Anterior cingulate cortex (tissue), 58 donors: ENCODE measurements at places on chromosomes 13 and 19.

- DNase-seq: no peak
These were observed 184.8 kb downstream of the PCDH9 start for GRCh38 chr13:67045357-67045756.

DNA sequence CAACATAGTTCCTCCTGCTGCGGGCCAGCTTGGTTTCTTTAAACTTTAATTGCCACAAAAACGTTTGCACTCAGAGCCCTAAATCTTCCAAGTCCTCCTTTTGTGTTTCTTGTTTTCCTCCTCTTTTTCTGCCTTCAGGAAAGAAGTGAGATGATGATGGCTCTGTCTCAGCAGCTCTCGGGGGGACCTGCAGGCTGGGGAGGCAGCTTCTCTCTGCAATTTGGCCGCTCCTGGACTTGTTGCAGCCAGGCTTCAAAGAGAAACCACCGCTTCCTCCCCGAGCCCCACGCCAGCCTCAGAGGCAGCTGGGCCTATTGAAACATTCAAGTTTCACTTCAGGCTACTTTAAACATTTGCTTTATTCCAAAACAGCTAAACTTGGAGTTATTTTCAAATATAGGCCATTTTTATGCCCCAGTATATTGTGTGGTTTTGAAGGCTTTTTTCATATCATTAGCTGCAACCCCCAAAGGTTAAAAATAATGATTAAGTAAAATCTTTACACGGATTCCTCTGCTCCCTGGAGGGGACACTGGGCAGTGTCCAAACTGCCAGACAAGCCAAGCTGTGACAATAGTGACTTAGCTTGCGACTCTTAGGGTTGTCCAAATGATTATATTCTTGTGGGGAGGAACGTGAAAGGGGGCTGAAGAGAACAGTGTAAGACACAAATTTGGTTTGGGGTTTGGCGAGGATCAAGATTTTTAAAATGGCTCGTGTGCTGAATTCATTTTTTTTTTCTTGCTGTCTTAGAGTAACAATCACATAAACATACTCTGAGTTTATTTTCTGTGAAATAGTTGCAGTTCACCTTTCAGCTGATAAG, 330.8 kb downstream of the DLEU7 start:
- peak; percentile 42 for DNase-seq

- no peak for DNase-seq
These were observed 16.0 kb downstream of the SMG9 start for GRCh38 chr19:43738780-43739211.

DNA sequence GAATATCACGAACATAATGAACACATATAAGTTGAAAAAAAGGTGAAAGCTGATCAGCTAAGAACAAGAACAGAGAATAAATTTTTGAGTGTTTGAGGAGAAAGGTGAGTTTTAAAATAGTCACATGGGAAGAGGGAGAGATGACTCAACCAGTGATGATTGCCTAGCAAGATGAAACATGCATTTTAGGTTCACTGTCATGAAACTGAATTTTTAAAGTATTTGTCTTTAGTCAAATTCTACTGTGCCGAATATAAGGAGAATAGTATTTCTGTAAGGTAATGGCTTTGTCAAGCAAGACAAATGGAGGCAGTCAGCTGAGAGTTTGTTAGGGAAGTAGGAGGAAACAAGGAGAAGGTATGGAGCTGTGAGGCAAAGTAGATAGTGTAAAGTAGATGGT, 2557.4 kb downstream of the PCDH9 start:
- DNase-seq: no peak

GRCh38 chr13:93309886-93310523, 83.4 kb downstream of the GPC6 start:
- no peak for DNase-seq

DNA sequence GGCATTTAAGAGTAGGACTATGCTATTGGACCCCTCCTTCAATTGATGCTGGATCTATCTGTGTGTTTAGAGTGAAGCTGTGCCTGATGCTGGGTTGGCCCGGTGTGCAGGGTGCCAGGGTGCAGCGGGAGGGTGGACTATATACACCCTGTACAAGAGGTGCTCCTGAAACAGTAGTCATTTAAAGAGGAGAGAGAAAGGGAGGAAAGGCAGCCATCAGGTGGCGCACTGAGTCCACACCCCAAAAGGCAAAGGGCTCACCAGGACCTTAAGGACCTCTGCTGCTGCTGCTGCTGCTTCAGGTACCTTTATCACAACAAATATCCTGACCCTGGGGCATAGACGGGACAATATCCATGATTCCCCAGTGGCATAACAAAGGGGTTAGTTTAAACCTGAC, 39.4 kb downstream of the ZNF136 start:
- no peak for DNase-seq

DNA sequence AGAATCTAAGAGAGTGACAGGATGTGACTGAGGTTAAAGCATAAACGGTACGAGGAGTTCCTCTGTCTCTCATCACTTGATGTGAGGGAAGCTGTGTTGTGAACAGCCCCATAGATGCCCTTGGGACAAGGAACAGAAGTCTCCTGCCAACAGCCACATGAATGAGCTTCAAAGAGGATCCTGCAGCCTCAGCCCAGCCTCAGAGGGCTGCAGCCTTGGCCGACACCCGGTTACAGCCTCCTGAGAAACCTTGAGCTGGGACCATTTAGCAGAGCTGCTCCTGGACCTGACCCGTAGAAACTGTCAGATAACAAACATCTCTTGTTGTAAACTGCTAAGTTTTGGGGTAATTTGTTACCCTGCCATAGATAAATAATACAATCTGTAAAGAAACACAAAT, 54.2 kb downstream of the CCNE1 start:
- DNase-seq: no peak

DNA sequence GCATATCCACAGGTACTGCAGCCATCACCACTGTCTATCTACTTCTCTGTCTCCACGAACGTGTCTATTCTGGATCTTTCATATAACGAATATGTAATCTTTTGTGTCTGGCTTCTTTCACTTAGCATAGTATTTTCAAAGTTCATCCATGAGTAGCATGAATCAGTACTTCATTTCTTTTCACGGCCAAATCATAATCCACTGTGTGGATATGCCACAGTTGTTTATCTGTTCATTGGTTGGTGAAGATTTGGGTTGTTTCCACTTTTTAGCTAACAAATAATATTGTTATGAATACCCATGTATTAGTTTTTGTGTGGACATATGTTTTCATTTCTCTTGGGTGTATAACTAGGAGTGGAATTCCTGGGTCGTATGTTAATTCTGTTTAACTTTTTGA, 14.4 kb downstream of the RGCC start:
- DNase-seq: no peak

DNA sequence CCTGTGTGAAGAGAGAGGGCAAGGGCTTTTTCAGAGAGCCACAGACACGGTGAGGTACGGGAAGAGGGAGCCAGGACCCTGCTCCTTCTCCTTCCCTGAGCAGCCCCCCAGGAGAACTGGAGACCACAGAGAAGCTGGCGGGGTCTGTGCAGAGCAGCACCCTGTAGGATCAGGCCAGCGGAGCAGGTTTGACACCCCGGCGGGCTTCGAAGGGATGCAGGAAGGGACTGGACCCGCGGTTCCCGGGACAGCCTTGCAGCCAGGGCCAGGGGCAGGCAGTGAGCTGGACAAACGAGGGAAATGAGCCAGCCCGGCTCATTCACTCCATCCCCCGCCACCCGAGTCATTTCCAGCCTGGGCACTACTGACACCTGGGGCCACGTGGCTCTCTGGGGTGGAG, 22.2 kb downstream of the CPAMD8 start:
- DNase-seq: no peak

GRCh38 chr19:30449078-30449590, 77.0 kb downstream of the ZNF536 start:
- DNase-seq: no peak

GRCh38 chr19:4082172-4082571, 15.5 kb upstream of the ZBTB7A start:
- DNase-seq: no peak

DNA sequence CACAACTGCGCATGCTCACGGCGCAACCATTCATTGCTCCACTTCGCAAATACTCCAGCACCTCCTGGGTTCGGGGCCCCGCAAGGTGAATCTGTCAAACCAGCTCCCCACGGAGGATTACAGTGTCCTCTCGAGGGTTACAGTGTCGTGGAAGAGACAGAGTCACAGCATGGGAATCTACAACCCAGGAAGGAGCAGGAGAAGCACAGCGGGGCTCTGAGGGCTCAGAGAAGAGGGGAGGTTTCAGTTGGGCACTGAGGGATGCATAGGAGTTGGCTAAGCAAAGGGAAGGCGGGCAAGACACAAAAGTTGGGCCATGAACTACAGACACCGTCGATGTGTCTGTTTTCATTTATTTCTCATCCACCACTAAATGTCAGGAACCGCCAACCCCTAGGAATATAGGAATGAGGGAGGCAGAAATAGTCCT, 1.0 kb upstream of the GTF2F1 start:
- no peak for DNase-seq

DNA sequence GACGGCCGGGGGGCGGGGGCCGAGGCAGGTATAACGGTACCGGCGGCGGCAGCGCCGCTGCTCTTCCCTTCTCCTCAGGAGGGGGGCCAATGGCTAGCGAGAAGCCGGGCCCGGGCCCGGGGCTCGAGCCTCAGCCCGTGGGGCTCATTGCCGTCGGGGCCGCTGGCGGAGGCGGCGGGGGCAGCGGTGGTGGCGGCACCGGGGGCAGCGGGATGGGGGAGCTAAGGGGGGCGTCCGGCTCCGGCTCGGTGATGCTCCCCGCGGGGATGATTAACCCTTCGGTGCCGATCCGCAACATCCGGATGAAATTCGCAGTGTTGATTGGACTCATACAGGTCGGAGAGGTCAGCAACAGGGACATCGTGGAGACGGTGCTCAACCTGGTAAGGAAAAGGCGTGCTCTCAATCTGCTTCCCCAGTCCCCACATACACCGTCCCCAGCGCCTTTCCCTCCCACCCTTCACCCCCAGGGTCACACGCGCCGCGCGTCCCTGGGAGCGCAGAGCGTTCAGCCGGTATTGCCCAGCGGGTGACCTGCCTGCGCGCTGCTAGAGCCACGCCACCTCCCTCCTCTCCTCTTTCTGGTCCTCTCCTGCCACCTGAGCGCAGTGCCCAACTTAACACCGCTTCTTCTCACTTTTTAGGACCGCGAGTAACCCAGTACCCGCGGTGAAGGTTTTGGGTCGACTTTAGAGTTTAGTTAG, 814 bp downstream of the NBEA start:
- no peak for DNase-seq

DNA sequence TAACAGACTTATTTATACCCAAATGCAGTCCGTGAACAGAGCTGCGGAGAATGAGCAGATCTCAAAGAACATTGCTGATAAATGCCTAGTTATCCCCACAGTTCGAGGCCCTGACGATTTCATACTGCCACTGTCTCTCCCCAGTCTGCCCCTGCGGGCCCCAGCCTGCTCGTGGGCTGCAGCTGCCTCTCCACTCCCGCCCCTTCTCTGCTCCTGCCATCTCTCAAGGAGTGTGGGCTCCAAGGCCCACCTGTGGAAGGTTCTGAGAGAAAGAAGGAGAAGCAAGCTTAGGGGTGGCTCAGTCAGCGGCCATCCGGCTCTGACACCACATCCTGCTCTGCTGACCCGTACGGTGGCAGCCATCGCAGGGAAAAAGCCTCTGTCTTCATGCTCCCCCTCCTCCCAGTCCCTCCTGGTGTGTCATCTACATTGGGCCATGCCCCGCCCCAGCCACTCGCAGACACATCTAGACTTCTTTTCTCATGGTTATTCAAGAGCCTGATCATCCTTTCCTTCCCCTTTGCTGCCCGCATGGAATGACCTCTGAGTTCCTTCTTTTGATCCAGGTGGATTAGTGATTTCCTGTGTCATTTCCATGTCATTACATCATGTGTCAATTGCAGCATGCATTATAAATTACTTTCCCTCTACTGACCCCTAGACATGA, 52.0 kb downstream of the EPS15L1 start:
- no peak for DNase-seq

DNA sequence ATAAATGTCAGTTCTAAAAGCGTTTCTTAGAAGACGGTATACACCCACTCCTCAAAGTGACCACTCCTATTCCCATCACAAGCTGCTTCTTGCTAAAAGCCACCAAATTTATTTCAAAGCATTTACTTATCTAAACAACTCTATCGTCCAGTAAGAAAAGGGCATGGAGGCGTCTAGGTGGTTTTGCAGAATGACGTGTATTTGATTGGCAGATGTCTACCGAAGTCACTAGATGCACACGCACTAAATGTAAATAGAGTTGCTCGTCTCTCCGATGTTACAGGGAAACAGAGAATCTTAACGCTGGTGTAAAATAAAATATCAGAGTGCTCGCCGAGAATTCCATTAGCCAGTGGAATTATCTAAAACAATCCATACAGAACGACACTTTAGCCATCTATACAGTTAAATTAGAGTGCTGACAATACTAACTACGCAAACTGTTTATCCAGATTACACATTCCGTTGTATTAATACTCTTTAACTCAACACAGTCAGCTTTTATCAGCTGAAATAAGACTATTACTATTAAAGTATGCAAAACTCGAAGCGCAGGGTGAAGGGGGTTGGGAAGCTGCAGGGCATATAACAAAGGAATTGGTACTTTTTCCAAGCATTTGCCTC, 1.9 kb downstream of the KLF12 start:
- DNase-seq: no peak

GRCh38 chr19:12052091-12052496, 667 bp downstream of the ZNF878 start:
- DNase-seq: no peak

GRCh38 chr19:55353803-55354697, 469 bp downstream of the COX6B2 start:
- DNase-seq: no peak

GRCh38 chr19:33662391-33663092, 40.8 kb downstream of the CHST8 start:
- no peak for DNase-seq

GRCh38 chr13:114055766-114056165, 76.7 kb downstream of the RASA3 start:
- DNase-seq: no peak

GRCh38 chr19:31497709-31498108, 148.5 kb upstream of the TSHZ3 start:
- no peak for DNase-seq
